ENCODE measurements at places on chromosomes 16 and 17. TPM values are rescaled to one million over a fixed set of nuclear protein-coding genes. Genes with fewer than 3 reads are reported as not detected.

DNA sequence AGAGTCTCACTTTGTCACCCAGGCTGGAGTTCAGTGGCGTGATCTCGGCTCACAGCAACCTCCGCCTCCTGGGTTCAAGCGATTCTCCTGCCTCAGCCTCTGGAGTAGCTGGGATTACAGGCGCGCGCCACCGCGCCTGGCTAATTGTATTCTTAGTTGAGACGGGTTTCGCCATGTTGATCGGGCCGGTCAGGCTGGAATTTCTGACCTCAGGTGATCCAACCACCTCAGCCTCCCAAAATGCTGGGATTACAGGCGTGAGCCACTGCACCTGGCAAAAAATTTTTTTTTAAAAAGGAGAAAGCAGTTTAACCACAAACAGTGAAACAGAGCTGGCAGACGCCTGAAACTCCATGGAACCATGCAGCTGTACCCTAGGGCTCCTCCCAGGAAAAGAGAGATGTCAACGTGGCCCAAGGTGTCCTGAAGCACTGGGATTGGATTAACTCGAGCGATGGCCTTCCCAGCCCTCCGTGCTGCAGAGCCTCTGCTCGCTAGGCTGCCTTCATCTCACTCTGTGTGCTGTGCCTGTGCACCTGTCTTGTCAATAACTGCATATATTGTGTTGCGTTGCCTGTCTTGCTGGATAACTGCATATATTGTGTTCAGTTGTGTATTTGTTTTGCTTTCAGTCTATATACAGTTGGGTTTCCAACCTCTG lies 29.6 kb upstream of the FOXK2 start:
- DNase-seq = no peak

GRCh38 chr17:81228420-81228819 lies 5.7 kb upstream of the CEP131 start:
- DNase-seq = no peak

PRR15L gene
- polyA plus RNA-seq = not detected

GRCh38 chr16:3256866-3257465 lies 533 bp upstream of the MEFV start:
- no peak for DNase-seq

- no peak for DNase-seq
Measured at GRCh38 chr17:14942526-14943190, 322.5 kb downstream of the PMP22 start.

DNA sequence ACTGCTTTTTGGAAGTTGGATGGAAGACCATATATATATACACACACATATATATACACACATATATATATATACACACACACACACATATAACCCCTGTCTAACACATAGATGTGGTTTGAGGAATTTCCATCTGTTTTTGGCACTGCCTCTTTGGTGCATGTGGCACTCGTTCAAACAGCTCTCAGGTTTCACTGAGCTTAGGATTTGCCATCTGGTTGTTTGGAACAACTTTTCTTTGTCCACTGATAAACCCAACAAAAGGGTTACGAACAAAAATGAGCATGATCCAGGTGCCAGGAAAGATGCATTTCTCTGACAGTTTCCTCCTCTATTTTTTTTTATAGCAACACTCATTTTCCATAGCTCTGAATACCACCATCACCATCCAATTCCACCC lies 14.6 kb upstream of the KCNJ16 start:
- peak; percentile 10 for DNase-seq

GNGT2 gene
- 0.16 TPM for polyA plus RNA-seq

DNA sequence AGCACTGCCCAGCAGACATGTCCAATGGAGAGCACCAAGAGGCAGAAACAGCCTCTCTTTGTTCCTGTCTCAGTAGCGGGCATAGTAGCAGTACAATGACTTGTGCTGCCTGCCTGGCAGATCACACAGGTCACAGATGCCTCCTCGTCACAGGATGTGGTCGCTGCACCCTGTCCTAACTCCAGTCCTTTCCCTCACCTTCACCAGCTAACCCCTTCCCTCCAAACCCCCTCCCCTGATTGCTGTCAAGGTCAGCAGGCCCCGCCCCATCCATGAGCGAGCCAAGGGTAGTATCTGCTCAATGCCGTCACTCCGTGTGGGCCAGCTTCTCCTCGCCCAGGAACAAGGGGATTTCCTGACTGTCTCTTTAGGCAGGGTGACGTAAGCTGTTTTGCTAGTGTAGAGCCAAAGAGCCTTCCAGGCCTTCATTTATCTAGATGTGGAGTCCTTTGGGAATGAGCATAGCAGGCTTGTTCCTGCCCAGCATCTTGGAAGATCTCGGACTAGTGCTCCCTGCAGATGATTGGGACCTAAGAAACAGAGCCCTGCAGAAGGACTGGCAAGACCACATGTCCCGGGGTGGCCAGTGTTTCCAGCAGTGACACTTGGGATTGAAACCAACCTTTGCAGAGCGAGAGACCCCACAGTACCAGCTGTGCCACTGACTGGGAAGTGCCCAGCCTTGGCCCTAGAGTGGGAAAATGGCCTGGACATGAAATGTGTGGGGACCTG lies 75.9 kb upstream of the TNRC6C start:
- DNase-seq = no peak

CDRT15L2 gene
- not detected for polyA plus RNA-seq

DNA sequence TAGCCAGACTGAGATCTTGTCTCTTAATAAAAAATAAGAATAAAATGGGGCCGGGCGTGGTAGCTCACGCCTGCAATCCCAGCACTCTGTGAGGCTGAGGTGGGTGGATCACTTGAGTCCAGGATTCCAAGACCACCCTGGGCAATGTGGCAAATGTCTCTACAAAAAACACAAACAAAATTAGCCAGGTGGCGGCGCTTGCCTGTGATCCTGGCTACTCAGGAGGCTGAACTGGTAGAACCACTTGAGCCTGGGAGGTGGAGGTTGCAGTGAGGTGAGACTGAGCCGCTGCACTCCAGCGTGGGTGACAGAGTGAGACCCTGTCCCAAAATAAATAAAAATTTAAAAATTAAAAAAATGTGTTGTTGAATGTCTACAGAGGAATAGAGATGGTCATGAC lies 2.9 kb upstream of the DEF8 start:
- DNase-seq = no peak

DNA sequence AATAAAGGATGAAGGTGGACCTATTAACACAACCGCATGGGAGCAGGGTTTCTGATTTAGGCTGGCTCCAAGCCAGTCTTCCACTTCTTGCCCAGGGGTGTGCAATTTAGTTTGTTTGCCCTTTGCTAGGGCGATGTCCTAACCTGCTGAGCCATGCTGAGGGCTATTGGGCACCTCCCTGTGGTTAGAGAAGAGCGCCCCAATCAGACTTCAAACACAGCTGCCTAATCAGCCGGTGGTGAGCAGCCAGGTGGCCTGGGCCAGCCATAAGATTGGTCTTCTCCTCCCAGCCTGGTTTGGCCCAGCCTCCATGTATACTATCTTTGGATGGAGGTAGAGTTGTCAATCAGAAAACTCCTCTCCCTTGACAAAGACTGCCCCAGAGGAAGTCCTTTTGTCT lies 15.7 kb downstream of the TMEM94 start:
- no peak for DNase-seq

RFWD3 gene
- 13.4 TPM for polyA plus RNA-seq

DNA sequence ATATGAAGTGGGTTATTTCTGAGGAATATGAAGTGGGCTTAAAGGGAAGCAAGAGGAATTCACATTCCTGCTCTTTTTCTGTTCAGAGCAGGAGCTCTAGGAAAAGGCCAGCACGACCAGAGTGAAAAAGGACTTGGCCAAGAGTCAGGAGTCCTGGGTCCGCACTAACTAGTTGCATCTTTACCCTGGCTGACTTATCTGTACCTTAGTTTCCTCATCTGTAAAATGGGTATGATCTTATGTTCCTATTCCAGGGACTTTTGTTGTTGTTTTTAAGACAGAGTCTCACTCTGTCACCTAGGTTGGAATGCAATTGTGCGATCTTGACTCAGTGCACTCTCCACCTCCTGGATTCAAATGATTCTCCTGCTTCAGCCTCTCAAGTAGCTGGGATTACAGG lies 52.5 kb downstream of the CNGB1 start:
- no peak for DNase-seq

SLC9A5 gene
- polyA plus RNA-seq = 2.4 TPM
